ENCODE measurements at places on chromosomes 16 and 17.

DNA sequence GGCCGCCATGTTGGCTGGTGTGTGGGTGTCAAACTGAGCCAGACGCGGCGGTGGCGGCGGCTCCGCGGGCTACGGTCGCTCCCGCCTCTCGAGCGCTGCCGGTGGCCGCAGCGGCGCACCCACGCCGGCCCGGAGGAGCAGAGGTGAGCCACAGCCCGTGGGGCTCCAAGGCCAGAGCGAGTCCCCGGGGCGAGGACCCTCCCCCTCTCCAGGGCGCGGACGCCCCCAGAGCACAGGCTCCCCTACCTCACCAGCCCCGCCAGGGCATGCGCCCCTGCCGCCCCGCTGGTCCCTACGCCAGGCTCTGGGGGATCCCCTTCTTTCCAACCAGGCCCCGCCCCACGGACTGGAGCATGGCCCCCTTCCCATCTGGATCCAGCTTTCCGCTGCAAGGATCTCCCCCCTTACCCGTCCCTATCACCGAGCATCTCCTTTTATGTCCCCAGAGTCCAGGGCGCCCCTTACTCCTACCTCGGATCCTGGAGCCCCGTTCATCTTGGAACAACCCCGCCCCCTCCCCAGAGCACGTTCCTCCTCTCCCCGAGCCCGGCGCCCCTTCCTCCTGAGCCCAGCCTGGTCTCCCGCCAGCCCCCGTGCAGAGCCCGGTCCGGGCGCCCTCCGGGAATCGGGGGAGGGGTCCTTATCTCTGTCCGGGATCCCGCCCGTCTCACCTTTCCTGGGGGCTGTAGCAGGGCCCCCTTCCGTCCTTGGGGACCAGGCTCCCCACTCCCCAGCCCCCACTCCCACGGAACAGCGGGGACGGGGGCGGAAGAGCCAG is 412 bp downstream of the EPN2 start:
- DNase-seq: no peak

DNA sequence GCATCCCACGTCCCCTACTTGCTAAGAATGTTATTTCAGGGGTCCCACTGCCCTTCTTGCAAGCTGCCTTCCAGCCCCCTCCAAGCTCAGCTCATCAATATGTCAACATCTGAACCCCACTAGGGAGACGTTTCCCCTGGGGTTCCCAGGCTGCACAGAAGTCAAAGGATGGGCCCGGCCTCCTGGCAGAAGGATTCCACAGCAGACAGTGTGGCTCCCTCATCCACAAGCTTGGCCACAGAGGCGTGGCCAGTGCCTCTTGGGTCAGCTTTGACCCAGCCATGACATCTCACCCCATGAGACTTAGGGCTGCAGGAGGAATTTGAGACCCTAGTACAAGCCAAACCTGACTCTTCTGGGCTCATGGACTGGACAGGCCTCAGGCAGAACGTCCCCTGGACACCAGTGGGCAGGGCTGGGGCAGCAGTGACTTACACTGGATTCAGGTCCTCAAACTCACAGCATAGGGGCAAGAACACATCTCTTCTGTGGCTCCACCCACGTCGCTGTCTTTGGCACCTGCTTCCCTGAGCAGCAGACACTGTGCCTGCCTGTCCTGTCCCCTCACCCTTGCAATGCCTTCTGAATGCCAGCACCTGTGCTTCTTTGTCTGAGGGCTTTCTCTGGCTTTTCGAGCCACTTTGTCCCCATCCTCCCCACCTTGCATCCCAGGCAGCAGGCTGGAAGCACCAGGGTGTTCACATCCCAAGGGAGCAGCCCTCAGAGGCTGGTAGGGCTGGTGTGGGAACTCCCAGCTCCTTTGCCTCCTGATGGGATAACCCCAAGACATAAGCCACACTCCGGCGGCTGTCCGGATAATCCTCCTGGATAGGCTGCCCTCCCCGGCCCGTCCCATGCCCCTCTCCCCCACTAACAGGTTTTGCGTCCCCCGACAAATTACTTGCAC is 56.0 kb upstream of the ENPP7 start:
- DNase-seq: no peak

GRCh38 chr17:73548620-73549311 is 95.5 kb downstream of the SDK2 start:
- DNase-seq: no peak

DNA sequence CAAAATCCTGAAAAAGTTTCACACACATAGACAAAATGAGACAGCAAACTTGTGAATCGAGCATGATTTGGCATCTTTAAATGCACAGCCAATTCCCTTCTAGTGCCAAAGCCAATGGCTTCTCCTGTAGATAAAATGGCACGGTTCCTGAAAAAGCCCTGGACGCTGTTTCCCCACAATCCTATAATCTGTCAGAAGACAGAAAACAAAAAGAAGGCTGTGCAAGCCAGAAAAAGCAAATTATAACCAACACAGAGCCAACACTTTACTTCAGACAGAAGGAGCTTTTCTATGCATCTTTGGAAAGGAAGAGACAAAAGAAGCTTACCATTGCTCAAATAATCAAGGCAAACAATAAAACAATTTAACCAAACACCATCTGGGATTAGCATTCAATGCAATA is 23.8 kb downstream of the FAM222B start:
- no peak for DNase-seq

GRCh38 chr17:20706751-20707373 is 127.3 kb downstream of the CDRT15L2 start:
- peak; percentile 15 for DNase-seq

GRCh38 chr16:66525396-66526180 is 24.3 kb downstream of the TK2 start:
- DNase-seq: no peak

- no peak for DNase-seq
Observed at GRCh38 chr17:37693328-37693727, 50.1 kb upstream of the DDX52 start.

DNA sequence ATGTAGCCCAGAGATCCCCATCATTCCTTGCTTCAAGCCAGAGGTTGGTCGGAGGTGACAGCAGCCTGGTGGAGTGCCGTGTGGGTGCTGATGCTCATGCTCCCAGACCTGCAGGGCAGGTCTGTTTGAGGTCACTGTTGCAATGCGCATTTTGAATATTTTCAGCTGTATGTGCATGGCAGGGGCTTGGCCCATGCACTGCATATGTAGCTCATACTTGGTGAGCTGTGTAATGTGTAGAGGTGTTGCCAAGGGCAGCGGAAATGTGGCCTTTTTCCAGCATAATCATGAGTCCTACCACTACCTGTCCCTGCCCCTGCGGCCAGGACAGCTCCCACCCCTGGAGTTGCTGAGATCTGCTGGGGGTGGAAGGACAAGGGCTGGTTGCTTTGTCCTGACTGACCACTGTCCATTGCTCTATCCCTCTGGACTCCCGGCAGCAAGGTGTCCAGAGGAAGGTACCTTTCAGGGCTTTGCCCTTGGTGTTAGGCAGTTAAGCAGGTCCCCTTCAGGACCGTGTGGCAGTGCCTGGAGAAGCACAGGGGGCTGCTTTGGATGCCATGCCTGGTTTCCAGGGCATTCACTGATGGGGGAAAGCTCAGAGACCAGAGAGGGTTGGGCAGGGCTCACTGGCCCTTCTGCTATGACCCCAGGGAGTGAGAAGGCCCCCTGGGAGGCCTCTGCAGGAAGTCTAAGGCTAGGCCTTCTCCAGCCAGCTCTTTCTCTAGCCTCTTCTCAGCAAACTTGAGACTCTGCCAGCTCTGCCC is 215.2 kb downstream of the NTN1 start:
- no peak for DNase-seq

DNA sequence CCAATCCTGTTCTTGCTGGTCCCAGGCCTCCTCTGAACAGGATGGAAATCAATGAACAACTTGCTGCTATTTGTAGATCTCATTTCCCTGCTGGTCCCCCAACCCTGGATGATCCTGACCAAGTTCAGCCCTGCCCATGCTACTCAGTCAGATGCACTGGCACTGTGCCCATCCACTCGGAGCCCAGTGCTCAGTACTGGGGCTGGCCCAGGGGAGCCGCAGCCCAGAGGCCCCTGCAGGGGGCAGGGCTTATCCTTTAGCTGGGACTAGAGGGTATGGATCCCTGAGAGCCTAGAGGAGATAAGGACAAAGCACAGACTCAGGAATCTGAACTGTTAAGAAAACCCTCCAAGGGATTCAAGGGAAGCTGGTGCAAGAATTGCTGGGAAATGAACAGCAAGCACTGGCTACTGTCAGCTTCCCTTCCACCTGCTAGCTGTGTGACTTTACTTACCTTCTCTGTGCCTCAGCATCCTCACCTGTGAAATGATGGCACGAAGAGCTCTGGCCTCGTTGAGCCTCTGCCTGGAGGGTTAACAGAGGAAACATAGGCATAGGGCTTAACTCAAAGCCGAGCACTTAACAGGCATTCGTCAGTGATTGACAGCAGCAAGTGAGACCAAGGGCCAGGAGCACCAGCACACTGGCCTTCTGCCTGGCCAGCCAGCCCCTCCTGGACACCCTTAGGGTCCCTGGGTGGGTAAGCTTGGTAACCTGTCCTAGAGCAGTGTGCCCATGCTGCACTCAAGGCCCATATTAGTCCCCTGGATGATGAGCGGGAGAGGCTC is 29.8 kb upstream of the C1QL1 start:
- no peak for DNase-seq

DNA sequence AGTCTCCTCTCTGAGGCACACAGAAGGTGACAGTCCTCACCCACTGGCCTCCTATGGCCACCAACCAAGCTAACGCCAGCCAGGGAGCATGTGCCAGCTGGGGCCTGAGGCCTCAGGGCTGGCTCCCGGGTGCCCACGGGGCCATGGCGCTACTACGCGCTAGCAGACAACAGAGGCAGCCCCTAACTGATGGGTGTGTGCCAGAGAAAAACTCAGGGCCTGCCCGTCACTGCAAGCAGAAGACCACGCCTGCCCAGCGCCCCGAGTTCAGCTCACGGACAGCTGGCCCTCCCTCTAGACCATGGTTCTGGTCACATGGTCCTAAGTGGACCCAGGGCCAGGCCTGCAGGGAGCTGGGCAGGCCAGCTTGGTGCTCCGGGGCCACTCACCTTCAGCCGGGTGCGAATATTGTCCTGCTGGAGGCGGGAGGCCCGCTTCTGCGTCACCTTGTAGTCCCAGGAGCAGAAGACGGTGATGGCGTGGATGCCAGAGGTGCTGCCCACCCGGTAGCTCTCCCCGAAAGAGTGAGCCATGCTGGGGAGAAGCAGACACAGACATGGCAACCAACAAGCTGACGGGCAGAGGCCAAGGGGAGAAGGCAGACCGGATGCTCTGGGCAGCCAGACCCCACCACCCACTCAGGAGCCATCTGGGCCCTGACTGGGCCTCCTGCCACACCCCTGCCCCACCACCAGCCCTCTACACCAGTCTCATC is 6.2 kb downstream of the TMC6 start:
- no peak for DNase-seq

DNA sequence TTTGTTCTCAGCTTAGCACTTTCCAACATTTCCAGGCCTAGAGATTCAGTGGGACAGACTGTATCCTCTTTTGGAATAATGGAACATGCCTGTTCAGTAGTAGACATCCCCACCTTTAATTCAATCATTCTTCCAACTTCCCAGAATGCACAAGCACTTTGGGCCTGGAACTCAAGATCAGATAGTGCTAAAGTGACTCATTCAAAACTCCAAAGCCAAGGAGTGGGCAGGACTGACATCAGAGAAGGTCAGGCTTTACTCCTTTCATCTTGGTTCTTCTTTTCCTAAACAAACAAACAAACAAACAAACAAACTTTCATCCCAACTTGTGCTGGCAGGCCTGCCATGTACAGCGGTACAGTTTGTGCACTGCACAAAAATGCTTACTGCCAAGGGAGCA is 172.0 kb downstream of the AXIN2 start:
- peak; percentile 19 for DNase-seq

- DNase-seq: no peak
Observed at GRCh38 chr17:61444075-61444474, 8.1 kb upstream of the TBX4 start.

DNA sequence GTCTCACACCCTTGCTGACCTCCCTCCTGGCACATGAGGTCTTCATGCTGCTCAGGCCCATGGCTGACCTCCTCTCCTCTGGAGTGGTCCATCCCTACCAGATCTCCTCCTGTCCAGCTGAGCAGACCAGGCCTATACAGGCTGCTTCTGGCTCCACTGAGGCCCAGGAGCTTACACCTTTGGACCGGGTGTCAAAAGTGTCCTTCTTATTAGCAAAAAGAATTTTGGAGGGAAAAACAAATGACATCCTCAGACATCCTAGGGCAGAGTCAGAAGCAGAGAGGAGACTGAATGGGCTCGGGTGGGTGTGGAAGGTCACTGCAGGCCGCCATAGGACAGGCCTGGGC is 38.1 kb downstream of the WSB1 start:
- DNase-seq: no peak

DNA sequence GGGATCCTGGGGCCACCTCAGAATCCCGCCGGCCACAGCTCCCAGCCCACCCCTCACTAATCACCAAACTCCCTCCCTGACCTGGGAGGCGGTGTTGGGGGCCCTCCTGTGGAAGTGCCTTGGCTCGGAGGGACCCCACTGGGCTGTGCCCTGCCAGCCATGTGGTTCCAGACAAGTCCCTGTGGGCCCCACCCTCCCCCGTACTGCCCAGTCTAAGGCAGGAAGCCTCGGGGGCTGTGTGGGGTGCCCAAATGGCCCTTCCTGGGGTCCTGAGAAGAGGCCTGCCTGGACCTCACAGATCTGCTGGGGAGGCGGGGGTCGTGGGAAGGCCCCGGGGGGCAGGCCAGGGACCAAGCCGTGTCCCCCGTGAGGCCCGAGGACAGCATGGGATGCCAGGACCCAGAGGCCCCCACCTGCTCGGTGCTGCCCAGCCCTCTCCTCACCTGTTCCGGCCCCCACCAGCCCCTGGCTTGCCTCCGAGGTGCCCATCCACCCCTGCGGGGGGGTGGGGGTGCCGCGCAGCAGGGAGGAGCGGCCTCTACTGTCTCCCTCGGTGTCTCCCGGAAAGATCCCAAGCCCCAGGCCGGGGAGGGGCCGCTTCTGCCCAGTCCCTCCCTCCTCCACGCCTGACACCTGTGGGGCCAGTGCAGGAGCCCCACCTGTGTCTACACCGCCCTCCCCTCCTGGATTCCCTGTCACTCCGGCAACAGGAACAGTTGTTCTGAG is 9.3 kb upstream of the KREMEN2 start:
- no peak for DNase-seq

GRCh38 chr16:53950677-53951076 is 246.7 kb downstream of the FTO start:
- no peak for DNase-seq

- no peak for DNase-seq
Observed at GRCh38 chr16:48276102-48276501, 28.8 kb upstream of the ABCC11 start.

- DNase-seq: no peak
Observed at GRCh38 chr16:81546781-81547180, 102.2 kb downstream of the CMIP start.

GRCh38 chr17:40022497-40022896 is 7.3 kb downstream of the CSF3 start:
- no peak for DNase-seq

GRCh38 chr16:27436921-27437650 is 35.1 kb downstream of the IL21R start:
- DNase-seq: no peak

GRCh38 chr17:17446666-17447155 is 30.1 kb upstream of the MED9 start:
- DNase-seq: no peak

- no peak for DNase-seq
Observed at GRCh38 chr17:57849163-57849873, 526 bp downstream of the MRPS23 start.

GRCh38 chr17:20103454-20104446 is 94.6 kb downstream of the SPECC1 start:
- no peak for DNase-seq

Measured in MCF 10A (cell line).